ENCODE measurements at places on chromosomes 16 and 17.
A peak's percentile ranks its signal among the peaks of the same experiment; 100 is the strongest.

DNA sequence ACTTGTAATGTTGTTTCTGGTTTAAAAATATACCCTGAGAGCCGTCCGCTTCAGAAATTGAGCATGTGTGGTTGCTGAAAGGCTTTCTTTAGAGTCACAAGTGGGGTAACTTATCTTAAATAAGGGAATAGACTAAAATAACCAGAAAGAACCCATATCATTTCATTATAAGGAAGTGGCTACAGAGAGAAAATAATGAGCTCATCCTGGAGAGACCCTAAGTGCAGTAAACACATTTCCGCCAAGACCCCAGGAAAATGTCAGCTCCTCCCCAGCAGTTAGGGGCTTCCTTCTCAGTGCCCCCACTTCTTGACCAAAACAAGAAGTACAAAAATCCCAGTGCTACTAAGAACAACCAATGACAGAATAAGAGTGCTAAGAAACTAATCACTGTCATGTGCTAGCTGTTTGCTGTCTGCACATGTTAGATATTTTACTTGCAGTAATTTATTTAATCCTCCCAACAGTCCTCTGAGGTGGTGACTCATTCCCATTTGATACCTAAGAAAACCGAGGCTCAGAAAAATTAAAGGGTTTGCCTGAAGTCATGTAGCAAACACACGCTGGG lies 83.5 kb downstream of the CDYL2 start:
- DNase-seq: no peak

GRCh38 chr16:19003935-19004334 lies 20.2 kb downstream of the TMC7 start:
- no peak for DNase-seq

- DNase-seq: peak; percentile 68
Measured at GRCh38 chr17:75587675-75588595, at the start of gene MYO15B. MYO15B (plus strand) TSS chr17:75587800; CDS start chr17:75588058, 258 bp downstream.

DNA sequence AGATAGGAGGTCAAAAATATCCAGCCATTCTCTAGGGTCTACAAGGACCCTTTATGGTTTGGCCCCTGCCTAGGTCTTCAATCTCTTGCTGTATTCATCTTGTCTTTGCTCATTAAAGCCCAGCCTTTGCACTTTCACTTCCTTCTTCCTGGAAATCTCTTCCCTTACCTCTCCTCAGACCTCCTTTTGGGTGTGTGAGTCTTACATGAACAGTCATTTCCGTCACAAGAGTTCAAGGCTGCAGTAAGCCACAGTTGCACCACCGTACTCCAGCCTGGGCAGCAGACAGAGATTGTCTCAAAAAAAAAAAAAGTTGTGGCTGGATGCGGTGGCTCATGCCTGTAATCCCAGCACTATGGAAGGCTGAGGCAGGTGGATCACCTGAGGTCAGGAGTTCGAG lies 6.0 kb upstream of the ATP1B2 start:
- no peak for DNase-seq

DNA sequence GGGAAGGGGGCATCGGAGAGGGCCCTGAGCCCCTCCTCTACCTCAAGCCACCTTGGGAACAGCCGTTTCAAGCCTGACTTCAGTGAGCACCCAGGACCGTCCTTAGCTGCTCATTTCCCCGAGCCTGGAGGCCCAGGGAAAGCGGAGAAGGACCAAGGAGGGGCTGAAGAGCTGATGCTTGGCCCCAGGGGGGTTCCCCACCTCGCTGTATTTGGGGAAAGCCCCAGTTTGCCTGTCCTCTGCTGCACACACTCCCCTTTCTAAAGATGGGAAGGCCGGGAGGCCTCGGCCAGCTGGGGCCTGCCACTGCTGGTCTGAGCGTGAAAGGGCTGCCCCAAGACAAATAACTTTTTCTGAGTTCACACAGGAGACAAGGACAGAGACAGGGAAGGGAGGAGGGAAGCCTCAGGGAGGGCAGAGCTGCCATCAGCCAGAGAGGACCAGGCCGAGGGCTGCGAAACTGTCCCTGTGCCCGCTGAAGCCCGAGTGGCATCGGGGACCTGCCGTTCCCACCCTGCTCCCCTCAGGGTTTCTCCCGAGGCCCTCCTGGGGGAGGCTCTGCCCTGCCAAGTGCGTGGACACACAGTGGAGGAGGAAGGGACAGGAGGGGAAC lies 11.6 kb downstream of the ZACN start:
- DNase-seq: no peak

DNA sequence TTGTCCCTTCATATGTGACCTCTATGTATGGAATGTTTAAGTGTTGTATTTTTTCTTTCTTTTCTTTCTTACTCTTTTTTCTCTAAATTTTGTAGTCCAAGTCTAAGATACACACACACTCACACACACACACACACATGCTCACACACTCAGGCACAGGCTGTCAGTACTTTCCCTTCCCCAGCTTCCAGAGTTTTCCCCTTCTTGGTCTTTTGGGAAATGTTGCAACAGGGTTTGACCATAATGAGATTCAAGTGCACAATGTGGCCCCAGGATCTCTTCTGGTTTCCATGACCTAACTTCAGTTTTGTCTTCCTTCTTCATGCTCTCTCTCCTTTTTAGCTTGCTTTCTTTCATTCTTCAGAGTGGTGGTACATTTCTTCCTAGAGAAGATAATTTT lies 289.8 kb upstream of the FOXF1 start:
- no peak for DNase-seq

DNA sequence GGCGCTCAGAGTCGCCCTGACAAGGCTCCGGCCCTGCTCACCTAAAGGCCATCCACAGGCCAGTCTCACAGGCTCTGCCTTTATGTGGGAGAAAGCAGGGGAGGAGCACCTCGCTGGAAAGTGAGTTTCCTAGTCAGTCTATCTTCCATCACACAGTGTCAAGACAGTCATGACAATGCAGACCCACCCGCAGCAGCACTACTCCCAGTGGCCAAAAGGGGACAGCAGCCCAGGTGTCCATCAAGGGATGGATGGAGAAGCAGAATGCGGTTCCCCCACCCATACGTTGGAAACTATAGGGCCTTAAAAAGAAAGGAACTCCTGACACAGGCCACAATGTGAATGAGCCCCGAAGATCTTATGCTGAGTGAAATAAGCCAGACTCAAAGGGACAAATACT lies 226.8 kb downstream of the ENGASE start:
- no peak for DNase-seq

GRCh38 chr16:80875616-80876015 lies 71.2 kb upstream of the CDYL2 start:
- DNase-seq: no peak

DNA sequence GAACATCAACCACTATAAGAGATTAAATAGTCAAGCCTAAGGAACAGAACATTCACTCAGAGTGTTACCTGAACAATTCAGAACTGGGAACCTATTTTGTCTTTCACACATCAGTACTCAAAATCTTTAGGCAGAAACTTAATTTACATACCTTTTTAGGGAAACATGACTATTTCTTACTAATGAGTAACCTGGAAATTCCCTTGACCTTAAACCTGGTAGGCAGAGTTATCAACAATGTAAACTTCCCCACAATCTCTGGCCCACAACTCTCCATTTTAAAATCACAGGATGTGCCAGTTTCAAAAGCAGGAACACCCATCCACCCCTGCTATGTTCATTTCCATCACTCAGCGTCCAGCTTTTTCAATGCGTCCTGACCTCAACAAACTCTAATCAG lies 132.9 kb upstream of the ANKFN1 start:
- DNase-seq: no peak

GRCh38 chr17:42651392-42651791 lies 7.7 kb upstream of the TUBG2 start:
- DNase-seq: no peak

DNA sequence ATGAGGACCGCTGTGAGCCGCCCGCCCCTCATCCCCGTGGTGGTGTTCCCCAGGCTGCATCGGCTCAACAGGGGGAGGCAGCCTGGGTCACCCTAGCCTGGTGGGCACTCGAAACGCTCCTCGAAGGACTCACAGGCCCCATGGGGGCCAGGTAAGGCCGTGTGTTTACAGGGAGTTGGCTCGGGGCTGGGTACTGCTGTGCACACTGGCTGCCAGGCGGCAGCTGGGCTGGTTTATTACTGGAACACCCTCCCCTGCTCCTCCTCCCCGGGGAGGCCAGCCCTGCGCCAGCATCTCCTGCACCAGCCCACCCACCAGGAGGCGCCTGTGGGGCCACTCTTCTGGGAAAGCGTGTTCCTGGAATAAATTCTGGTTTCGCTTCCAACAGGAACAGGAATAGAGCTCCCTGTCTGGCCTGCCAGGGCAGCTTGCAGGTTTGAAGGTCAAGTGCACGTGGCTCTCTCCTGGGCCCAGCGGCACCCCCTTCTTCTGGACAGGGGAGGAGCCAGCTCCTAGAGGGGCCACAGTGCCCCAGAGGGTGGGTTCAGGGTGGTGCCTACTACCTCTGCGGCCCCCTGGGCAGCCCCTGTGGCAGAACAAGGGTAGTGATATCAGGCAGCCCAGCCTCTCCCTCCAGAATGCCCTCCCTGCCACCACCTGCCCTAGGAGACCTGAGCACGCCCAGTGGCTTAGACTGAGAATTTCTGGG lies 11.3 kb downstream of the MCRIP1 start:
- DNase-seq: no peak

DNA sequence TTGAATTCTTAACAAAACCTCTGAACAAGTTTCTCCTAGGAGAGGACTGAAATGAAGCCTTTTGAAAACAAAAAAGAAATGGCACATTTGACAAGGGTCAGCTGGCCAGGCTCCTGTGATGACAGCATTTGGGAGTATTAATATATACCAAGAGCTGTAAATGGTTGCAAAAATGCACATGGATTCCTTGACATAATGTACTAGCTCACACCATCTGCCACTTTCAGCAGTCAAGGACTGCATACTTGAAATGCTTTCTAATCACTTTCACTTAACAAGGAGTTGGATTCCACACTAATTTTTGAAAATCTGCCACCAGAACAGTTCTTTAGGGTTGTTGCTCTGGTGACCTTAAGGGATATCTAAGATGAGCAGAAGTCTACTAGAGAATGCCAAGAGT lies 236.7 kb upstream of the TOX3 start:
- no peak for DNase-seq

DNA sequence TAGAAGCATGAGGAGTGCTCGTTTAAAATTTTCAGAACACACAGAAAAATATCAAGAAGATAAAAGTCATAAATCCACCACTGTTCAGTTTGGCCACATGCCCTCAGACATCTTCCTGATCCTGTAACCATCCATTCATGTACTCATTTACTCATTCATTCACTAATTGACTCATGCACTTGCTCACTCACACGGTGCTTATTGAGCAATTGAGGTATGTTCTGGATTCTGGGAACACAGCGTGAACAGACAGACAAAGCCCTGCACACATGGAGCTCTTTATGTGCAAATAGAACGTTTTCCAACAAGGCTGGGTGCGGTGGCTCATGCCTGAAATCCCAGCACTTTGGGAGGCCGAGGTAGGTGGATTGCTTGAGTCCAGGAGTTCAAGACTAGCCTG lies 10.2 kb upstream of the NATD1 start:
- no peak for DNase-seq

DNA sequence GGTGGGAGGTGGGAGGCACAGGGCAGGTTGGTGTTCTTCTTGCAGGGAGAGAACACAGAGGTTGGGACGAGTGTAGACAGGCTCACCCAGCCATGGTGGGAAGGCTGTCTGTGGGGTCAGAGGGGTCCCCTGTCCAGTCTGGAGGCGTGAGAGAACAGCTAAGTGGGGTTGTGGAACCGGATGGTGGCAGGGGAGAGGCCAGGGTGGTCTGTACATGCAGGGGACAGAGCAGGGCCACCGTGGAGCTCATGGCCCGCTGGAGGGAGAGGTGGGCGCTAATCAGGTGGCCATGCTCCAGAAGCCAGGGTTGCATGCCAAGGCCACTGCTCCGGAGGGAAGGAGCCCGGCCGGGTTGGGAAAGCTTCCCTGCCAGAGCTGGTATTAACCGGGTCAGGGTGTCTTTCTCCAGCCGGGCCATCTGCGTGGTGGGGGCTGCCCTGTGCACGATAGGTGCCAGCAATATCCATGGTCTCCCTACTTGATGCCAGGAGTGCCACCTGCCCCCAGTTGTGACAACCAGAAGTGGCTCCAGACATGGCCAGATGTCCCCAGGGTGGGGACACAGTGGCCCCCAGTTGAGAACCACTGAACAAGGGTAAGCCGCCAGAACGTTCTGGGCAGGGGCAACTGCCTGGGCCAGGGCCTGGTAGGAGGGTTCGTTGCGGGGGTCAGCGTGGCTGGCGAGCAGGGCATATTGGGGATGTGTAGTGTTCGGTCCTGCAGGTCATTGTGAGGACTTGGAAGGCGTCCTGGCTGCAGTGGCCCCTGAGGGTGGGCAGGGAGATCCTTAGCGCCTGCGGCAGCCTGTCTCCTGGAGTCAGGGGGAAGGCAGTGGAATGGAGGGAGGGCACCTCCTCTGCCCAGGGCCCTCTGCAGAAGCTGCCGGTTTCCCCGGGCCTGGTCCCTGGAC lies 5.1 kb downstream of the SNN start:
- DNase-seq: no peak

- no peak for DNase-seq
Measured at GRCh38 chr17:57445772-57446472, 189.6 kb downstream of the MSI2 start.

- no peak for DNase-seq
Measured at GRCh38 chr16:86517652-86518258, 7.4 kb downstream of the FOXF1 start.

GRCh38 chr17:81125573-81126081 lies 39.7 kb upstream of the PVALEF start:
- DNase-seq: no peak

- peak; percentile 32 for DNase-seq
Measured at GRCh38 chr16:68737046-68737729, at the start of gene CDH1. CDH1 (plus strand) TSS chr16:68737292; CDS start chr16:68737416, 124 bp downstream.

DNA sequence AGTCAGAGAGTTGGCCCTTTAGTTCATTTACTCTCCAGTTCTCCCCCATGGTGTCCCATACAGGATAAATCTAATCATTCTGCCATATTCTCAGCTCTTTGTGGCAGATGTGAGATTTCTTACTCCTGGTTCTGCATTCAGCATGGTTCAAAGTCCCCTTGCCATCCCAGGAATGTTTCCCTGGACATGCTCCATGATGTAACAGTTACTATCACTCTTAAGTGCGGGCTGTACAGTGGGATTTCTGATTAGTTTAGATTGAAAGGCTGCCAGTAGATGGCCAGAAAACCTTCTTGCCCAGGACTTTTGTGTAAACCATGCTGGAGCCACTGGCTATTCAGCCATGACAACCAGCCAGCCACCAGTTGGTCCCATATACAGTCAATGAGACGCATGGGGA lies 10.4 kb downstream of the KRT37 start:
- no peak for DNase-seq

- no peak for DNase-seq
Measured at GRCh38 chr16:67364600-67365235, 28.6 kb downstream of the TPPP3 start.

- no peak for DNase-seq
Measured at GRCh38 chr17:21033350-21033749, 9.5 kb downstream of the USP22 start.

DNA sequence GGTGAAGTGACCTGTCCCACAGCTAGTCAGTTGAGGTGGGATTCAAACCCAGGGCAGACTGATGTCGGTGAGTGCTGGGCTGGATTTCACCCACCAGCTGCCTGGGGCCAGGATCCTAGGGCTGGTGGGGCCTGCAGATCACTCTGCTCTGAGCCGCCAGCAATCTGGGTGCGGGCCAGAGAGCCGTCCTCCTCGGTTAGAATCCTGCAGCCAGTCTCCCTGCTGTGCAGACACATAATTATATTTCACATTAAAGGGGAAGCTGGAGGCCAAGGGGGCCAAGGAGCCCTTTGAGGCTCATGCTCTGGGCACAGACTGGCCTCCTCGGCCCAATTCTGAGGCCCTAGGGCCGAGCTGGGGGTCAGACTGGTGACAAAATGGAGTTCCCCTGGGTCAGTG lies 996 bp upstream of the KCNJ12 start:
- no peak for DNase-seq
